D721Med (cell line): ENCODE measurements at places on chromosomes 12 and 14.
A peak's percentile ranks its signal among the peaks of the same experiment; 100 is the strongest.

DNA sequence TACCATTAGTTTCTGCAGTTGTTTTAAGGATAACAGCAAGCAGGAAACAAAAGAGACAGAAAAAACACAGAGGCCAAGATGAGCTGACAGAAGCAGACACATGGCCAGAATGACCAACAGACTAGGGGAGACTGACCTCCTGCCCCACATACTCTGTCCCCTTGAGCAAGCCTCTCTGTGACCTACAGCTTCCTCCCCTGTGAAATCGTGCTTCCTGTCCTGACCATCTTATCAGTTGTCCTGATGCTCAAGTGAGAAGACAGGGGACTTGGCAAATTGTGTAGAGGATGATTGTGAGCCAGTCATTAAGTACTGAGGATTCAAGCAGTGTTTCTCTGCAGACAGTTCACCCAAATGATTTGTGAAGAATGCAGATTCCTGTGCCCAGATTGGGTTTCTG is 229.0 kb downstream of the SLC41A2 start:
- DNase-seq = no peak

DNA sequence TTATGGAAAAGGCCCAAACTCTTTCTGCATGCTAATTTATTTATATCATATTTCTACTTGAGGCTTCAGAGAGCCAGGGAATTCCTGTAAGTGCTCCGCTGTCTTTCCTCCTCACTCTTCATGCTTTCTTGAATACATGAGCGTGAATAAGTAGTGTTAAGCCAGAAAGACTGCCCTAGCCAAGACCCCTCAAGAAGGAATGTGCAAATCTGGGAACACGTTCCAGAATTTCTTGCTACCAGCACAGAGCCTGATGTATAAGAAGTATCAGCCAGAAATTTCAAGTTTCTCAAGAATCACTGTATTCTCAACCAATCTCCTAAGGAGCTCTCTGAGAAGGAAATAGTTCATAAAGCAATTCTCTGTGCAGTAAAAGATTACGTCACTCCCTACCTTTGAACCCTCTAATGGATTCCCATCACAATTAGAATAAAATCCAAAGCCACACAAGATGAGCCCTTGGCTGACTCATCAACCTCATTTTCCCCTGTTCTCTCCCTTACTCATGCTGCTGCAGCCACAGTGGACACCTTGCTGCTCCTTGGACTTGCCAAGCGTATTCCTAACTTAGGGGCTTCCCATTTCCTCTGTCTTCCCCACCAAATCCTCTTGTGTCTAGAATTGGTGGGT is 6.9 kb upstream of the TSPAN8 start:
- DNase-seq = no peak

DNA sequence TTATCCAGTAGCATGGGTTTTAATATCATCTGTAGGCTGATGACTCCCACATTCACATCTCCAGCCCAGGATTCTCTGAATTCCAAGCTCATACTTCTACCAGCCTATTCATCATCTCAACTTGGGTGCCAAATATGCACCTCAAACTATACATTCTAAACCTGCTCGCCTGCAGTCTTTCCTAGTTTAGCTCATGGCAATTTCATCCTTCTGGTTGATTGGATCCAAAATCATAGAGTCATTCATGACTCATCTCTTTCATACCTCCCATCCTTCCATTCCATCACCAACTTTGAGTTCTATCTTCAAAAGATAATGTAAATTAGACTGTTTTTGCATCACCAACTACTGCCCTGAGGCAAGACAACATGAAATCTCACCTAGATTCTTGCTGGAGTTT is 99.7 kb upstream of the EGLN3 start:
- no peak for DNase-seq

DNA sequence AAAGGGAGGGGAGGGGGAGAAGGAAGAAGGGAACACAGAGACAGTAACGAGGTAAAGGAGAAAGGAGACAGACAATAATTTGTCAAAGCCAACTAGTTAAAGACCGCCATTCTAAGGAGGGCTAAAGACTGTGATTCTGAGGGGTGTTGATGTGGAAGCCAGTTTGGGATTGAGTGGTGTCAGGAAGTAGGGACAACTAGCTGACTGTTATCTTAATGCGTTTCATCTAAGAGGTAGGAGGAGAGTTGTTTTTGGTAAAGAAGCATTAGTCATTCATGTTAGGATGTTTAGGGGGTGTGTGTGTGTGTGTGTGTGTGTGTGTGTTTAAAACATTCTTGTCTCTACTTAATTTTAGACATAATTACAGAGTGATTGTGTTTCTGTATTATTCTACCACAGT is 95.0 kb downstream of the INSM2 start:
- DNase-seq = no peak

DNA sequence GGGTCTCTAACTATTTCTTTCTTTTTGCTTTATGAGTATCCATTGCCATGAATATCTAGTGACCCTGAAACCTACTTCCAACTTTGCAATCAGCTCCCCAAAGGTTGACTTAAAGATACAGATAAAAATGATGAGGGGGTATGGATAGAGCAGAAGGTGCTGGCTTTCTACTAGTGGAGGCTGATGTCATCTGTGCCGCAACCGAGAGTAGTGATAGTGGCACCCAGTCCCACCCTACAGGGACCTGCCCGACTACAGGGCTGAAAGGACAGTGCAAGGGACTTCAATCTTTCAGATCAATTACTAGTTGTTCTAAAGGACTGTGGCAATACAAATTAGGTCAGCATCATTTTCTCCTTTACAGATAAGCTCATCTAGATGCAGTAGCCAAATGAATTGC is 806.0 kb downstream of the VRK1 start:
- no peak for DNase-seq

- peak; percentile 68 for DNase-seq
Measured at GRCh38 chr14:99654235-99654985, 9.5 kb downstream of the HHIPL1 start.

DNA sequence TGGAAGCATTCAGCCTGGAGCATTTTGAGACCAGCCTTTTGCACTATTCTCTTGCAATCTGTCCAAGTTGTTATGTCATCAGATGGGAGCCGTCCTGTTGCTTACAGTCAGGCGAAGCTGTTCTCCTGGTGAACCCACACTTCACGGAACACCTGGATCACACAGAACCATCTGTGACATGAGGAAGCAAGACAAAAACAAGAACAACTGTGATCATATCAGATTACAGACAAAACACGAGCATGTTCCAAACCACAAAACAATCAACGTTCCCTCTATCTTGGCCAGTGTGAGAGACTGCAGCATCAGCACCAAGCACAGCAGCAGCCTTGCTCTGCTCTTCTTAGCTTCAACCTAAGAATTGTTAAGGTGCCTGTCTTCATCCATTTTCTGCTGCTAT is 180.5 kb upstream of the SFSWAP start:
- DNase-seq = no peak

GRCh38 chr12:51589060-51589459 is 2.0 kb upstream of the SCN8A start:
- DNase-seq = no peak

DNA sequence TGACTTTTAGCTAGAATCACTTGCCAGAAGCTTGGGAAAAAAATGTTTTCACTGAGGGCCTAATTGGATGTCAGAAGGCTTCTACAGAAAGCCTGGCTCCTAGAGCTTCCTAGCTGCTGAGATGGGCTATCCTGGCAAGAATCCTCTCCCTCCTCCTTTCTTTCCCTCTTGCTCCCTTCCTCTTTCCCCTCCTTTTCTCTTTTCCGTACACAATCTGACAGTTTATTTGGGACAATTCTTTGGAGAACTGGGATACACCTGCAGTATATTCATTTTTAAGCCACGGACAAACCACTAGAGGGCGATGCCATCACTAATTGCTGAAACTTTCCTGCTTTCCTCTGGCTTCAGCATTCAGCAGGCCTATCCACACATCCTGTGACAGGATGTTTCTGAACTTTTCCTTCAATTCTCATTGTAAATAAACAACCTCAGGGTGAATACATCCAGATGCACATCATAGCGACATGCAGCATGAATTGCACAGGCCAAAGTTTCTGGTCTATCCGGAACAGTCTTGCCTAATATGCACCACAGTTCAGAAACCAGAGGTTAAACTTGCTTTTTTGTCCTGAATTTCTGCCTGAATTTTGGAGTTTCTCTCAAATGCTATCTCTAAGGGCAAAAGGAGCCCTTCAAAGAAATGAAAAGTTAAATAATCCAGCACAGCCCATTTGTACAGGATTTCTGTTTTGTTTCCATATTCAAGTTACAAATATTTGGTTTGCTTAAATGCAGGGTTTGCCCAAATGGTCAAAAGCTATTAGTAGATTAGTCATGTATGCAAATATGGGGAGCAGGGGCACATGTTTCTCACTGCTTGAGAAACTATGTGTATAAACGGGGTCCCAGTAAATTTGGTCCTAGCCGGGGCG is 142.8 kb downstream of the PAWR start:
- DNase-seq = no peak

DNA sequence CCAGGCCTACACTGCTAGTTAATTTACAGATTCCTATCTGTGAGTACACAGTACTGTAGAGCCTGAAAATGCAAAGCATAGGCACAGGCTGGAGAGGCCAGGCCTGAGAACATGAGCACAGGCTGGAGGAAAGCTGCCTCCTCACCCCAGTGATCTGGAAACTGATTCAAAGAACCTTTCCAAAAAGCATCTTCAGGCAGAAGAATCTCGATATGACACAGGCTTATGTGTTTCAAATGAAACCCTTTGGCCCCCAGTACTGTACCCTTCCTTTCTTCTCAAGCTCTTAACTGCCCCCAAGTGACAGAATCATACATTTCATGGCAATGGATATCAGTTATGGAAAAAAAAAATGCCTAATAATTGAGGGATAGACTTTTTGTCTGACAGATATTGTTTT is 122.0 kb downstream of the KCNC2 start:
- no peak for DNase-seq

DNA sequence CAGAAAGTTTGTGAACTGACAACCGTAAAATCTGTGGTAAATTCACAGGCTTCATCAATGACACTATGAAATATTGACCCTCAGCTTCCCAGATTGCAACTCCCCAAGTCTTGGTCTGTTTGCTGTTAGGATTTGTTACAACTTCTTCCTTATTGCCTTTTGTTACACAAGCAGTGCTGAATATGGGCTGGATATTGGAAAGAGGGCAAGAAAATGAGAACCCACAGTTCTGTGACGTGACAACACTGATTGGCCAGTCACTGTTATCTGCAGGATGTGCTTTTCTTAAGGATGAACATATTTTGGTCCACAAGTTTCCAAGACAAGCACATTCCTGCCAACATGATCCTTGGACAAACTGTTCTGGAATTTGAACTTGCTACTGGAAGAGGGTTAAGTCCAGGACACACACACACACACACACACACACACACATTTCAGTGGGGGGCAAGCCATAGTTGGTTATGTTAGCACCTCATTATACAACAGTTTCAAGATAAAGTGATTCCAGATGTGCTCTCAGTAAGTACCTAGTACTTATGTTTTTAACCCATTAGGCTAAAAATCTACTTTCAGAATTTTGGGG is 16.6 kb upstream of the SLC38A2 start:
- DNase-seq = no peak

GRCh38 chr12:49195736-49196135 is 6.9 kb upstream of the TUBA1A start:
- DNase-seq = no peak
